ENCODE measurements at places on chromosomes 2 and 18.

DNA sequence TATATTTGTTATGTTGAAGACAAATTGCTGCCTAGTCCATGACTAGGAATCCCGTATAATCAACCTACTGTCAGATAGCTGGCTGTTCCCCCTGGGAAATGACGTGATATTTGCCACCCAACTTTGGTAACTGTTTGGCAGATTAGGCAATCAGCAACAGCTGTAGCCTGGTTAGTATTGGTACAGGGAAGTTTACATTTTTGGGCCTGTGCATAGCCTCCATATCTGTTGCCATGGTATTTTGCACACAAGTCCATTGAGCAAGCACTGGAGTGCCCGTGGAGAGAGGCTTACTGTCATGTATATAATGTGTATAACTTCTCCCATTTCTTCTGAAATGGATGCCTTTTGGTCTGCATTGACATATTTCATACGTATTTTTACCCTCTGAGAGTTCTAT, 27.7 kb downstream of the BIRC6 start:
- no peak for DNase-seq

- no peak for DNase-seq
Measured at GRCh38 chr2:118032169-118033013, 18.5 kb upstream of the CCDC93 start.

- DNase-seq: no peak
Measured at GRCh38 chr2:1603521-1603920, 140.8 kb downstream of the PXDN start.

- no peak for DNase-seq
Measured at GRCh38 chr18:61420218-61420885, 87.1 kb downstream of the CDH20 start.

- DNase-seq: no peak
Measured at GRCh38 chr2:15092181-15092580, 459.7 kb downstream of the LRATD1 start.

DNA sequence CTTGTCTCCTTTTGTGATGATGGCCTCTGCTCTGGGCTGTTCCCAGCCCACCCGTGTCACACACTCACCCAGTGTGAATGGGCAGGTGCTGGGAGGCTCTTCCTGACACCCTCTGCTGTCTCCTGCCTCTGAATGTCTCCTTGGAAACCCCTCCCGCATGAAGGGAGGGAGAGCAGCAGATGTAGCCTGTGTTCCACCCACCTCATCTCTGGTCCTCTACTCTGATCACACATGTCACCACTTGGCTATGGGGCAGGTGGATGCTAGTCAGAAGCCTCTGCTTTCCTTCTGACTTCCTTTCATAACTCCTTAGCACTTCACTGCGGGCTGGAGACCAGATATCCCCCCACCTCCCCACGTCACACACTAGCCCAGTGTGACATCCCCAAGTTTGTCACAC, 23.9 kb downstream of the EFR3B start:
- no peak for DNase-seq

GRCh38 chr2:70523996-70524965, 29.3 kb downstream of the TGFA start:
- no peak for DNase-seq

GRCh38 chr2:100780203-100781008, 39.5 kb upstream of the NPAS2 start:
- DNase-seq: no peak
